Mucosa of gallbladder (tissue), 1 donor: ENCODE measurements at places on chromosomes 12 and 14. TPM values are rescaled to one million over a fixed set of nuclear protein-coding genes. Genes with fewer than 3 reads are reported as not detected.

DNA sequence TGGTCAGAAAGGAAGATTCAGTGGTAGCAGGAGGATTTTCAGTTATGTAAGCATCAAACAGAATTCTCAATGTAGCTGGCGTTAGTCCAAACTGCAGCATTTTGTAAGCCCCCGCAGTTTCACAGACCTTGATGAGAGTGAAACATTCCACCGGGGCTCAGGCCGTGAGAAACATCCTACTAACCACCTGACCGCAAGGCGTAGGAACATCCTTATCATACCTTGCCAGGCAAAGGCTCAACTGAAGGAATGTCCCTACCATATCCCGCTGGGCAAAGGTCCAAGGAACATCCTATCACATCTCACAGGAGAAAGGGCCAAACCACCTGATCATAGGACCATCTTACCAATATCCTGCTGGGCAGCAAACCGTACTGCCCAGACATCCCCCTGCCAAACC is 624.8 kb upstream of the TMEM132C start:
- DNase-seq: no peak

CFAP54 gene
- total RNA-seq: 0.86 TPM

KRT77 gene
- total RNA-seq: not detected

PRH2 gene
- not detected for total RNA-seq

RFX4 gene
- 0.26 TPM for total RNA-seq
